ENCODE measurements at places on chromosomes 1 and 21.

DNA sequence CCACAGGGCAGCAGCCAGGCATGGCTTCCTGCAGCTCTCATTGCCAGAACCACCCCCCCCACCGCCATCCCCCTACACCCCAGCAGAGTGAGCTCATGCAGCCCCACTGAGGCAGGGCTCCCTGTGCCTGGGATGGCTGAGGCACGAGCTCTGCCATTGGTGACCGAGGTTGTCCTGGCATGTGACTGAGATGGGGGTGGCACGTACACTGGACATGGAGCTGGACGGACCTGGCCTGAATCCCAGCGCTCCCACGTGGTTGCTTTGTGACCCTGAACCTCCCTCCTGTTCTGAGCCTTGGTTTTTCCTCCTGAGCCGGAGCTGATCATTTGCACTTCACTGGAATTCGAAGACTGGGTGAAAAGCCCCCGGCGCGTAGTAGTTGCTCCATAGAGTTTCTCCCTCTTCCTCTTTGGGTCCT is 28.3 kb downstream of the ALPL start:
- DNase-seq: no peak

GRCh38 chr21:33668180-33668579 is 25.9 kb downstream of the ITSN1 start:
- no peak for DNase-seq

- DNase-seq: no peak
These were observed 852 bp downstream of the KTI12 start for GRCh38 chr1:52032785-52033131.

DNA sequence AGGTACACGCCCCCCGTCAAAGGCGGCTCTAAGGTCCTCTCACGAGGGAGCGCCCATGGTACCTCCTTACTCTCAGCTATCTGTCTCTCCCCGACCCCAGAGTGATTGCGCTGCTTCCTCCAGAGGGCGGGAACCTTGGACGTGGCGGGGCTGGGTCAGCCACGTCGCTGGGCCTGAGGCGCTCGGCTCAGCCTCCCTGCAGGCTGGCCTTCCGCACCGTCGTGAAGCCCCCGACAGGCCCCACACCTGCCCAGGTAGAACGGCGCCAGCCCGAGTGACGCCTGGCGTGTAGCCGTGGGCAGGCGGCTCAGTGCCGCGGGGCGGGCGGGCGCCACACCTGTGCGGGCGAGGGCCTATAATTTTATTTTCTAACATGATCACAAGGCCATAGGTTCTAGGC is 122.2 kb upstream of the BEND5 start:
- DNase-seq: no peak

- no peak for DNase-seq
These were observed 404.0 kb downstream of the PRDM2 start for GRCh38 chr1:14103878-14104430.
